Activated CD4-positive, alpha-beta T cell treated with anti-CD3 and anti-CD28 coated beads for 36 hours (primary cell): ENCODE measurements at places on chromosomes 7 and 10.

DNA sequence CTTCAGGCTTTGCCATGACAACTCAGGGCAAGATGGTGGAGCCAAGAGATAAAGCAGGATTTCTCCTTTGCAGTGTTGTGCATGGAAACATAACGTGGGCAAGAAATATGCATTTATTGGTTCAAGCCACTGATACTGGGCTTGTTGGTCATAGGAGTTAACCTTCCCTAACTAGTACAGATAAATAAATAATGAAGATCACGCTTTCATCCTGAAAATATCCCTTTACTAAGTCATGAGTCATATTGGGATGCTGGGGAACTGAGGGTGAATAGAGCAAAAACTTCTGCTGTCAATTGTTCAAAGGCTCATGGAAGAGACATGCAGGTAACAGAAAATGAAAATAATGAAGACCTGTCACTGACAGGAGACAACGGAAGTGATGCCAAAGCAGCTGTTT, 55.5 kb downstream of the TES start:
- no peak for DNase-seq

DNA sequence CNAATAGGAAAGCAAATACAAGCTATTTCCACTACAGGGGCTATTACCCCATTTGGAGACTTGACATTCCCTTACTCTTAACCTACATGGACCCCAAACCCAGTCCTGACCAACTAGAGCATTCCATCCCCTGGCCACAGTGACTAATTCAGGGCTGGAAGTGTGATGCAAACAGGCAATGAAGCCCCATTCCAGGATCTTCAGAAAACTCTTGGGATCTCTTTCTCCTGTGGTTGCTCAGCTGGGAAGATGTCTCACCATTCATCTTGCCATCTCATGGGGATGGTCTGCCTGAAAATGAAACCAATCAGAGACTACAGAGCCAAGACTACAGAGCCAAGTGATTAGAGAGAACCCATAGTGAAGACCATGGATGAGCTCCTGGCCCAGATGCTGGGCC, 206.2 kb downstream of the ZNF365 start:
- DNase-seq, result no peak

DNA sequence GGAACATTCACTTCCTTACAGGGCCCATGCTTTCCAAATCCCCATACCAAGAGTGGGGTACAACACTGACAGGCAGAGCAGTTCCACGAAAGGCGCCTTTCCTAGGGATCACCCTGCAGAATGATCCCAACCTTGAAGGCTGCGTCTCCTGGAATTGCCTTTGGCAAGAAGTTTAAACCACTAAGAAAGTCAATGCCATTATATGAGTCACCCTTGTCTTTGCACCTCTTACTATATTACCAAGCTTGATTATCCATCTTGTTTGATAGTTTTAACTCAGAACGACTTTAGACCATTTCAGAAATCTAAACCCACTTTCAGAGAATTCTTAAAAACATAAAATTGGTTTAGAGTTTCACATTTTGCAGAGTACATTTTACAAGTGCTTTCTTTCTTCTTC, 282.1 kb downstream of the ARHGAP12 start:
- no peak for DNase-seq

DNA sequence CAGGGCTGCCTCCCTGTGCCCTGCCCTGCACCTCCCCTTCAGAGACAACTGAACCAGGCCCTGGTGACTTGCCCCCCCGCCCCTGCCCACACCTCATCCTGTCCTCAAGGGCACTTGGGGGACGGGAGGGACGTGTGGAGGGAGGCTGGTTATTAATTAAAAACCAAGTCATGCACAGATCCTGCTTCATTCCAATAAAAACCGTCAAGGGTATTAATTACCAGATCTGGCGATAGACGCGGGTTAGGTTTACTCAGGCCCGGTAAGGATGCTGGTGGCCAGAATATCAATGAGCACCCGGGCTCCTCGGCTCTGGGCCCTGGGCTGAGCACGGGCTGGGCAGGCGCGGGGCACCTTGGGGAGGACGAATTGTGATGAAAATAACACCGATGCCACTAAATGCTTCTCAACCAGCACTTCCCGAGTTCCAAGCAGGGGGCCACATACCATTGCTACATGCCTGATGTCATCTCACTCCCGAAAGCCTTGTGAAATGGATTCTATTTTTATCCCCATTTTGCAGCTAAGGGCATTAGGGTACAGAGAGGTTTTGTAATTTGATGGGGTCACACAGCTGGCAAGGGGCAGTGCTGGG, 24.5 kb upstream of the GTF2IRD1 start:
- DNase-seq, result no peak

DNA sequence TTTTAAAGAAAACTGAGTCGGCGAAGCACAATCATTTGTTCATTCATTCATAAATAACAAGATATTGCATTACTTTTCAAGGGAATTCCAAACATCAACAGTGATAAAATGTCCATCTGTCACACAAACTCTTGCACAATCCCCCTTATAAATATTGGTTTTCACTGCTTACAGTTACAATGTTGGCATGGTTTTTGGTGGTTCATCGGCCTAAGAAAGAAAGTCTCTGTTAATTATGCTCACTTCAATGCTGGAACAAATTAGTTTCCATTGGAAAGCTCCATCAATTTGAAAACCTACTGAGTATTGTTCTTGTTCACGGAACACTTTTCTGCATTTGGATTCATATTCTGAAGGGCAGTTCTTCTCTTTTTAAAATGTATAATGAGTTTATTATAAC, 188.5 kb downstream of the JAZF1 start:
- DNase-seq, result no peak

DNA sequence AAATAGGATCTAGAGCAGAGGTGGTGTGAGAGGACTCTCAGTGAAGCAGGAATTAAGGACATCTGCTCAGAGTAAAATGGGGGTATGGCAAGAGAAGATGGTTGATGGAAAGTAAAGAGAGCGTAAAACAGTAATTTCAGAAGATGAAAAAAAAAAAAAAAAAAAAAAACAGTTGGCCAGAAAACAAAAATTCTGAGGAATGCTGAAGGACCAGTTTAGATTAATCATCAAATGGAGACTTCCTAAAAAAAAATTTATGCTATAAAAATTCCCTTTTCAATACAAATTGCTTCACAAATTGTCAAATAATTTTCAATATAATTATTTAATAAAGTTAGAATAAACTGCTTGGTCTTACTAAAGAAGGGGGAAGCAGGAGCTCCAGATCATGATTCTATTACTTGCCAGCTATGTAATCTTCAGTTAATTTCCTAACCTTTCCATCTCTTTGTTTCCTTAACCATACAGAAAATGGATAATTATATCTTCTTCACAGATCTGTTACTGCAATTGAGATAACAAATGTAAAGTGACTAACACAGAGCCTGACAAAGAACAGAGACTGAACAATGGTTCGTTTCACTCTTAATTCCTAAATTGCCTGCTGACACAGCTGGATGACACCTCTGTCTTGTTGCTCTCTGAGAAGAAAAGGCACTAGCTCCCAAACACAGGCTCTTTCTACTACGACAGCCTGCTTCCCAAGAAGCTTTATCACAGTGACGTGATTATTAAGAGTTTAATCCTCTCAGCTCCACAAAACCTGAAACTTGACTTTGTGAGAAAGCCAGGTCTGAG, 64.9 kb upstream of the GPR22 start:
- DNase-seq, result no peak

DNA sequence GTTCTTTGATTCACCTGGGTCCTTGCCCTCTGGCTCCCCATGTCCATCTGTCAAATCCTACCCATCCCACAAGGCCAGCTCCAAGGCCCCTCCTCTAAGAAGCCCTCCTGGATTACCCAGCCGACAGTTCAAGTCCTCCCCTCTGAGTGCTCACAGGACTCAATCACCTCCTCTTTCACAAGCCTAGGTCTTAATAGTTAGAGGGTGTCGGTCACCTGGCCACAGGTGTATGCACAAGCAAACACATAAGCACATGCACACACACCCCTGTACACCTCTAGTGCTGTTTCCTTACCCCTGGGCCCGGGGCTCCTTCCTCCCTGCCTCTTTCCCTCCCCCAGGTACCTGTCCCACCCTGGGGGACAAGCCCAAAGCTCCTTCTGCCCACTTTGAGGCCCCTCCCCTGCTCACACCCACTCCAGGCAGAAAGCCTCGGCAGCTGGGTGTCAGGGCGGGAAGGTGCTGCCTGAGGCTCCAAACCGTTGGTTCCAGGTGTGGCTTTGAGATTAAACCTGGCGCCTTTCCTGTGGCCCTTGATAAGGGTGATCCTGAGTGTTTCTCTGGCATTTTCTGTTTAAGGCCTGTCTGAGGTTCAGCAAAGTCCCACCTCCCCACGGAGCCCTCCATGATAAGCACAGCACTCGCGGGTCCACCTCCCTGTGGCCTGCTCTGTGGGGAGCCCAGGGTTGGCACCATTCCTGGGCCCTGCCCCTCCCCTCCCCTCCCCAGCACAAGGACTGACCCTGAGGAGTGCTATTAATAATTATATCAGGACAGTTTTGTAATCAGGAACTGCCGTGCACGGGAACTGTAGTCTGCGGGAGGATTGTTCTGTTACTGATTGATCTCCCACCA, 14.6 kb upstream of the AQP1 start:
- DNase-seq, result no peak
